ENCODE measurements at places on chromosomes 12 and 14. TPM values are rescaled to one million over a fixed set of nuclear protein-coding genes. Genes with fewer than 3 reads are reported as not detected.

Gene FMNL3
- total RNA-seq: 93.3 TPM

DNA sequence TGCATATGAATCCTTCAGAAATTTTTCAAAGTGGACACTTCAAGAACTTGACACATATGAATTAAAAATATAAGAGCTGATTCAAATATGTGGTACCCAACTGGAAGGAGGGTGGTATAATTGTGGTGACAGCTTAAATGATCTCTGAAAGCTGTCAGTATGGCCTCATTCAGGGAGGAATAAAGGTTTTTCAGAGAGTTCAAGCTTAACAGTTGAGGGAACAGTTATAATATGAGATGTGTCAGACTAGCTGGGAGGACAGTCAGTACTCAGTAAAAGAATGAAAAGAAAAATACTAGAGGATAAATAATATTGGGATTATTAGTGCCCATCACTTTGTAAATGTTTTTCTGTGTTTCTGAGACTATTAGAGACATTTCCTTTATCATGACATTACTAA lies 277.5 kb downstream of the RASSF9 start:
- DNase-seq: no peak

- no peak for DNase-seq
Observed at GRCh38 chr12:95224202-95225170, 6.9 kb downstream of the VEZT start.

DNA sequence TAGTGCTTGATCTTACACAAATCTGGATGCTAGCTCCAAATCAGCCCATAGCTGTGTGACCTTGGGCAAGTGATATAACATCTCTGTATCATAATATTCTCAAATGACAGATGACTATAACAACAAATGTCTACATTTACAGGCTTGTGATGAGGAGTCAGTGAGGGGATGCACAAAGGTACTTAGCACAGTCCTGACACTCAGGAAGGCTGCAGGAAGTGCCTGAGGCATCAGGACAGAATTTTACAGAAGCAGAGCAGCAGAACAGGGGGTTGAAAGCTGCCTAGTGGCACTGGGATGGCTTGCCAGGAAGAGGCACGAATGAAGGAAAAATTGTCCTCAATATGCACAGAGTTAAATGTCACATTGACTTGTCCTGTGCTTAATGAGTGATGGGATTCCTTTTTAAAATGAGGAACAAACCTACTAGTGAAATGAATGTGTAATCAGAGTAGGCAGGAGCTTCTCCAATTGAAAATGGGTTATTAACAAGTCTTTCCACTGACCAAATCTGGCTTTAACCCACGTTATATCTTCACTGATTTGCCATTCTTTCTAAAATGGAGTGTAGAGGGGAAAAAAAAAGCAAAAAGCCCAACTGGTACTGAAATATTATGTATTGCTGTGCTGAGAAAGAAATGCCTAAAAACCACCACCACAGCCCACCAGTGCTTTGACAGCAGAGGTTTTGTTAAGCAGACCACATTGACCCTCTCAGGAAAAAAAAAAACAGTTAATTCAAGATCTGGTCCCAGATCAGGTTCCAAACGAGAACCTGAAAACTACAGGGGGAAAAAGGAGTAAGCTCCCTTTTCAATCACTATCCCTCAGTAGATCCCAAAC lies 11.6 kb downstream of the BTG1 start:
- no peak for DNase-seq

DNA sequence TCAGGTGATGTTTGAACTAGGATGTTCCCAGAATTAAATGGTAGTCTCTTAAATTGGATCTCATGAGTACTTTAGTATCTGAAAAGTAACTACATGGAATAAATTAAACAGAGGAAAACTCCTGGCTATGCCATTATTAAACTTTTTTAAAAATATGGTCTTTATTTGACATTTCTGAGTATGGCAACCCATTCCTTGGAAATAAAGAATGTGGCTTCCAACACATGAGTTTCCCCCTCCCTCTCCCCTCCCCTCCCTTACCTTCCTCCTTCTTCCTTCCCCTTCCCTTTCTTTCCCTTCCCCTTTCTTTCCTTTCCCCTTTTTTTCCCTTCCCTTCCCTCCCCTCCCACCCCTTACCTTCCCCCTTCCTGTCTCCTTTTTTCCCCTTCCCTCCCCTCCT lies 940.2 kb downstream of the DIO2 start:
- DNase-seq: no peak

- DNase-seq: no peak
Observed at GRCh38 chr12:559208-559905, 99.6 kb downstream of the B4GALNT3 start.

DNA sequence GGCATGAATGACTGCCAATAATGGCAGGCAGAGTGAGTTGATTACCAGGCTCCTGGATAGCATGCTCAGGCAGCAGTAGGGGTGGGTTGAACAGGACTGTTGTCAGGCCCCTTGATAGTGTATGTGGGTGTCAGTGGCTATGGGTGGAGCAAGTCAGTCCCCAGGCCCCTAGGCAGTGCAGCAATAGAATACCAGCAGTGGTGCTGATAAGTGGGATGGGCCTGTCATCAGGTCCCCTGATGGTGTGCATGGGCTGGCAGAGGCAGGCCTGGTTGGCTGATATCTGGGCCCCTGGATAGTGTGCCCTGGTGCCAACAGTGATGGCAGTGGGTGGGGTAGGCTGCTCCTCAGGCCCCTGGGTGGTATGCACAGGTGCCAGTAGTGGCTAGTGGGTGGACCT lies 32.4 kb downstream of the SMCO2 start:
- no peak for DNase-seq

GRCh38 chr12:126107659-126108058 lies 1042.4 kb downstream of the AACS start:
- DNase-seq: no peak

- DNase-seq: no peak
Observed at GRCh38 chr12:26783131-26783526, 49.9 kb downstream of the ITPR2 start.

Gene LPAR5
- total RNA-seq: not detected

DNA sequence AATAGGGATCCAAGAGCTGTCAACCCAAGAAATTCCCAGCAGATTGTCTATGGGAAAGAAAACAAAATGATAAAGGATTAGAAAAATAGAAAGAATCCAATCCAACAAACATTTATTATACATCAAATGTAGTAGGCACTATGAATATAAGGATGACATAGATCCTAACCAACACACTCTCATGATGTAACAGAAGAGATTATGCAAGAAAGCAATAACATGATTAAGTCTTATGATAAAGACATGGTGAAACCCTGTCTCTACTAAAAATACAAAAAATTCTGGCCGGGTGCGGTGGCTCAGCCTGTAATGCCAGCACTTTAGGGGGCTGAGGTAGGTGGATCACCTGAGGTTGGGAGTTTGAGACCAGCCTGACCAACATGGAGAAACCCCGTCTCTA lies 2.7 kb downstream of the MED6 start:
- DNase-seq: no peak

Gene GALNT16
- 0.49 TPM for total RNA-seq

GRCh38 chr14:52190337-52190931 lies 77.1 kb upstream of the PTGDR start:
- DNase-seq: no peak

GRCh38 chr12:114444422-114445279 lies 38.7 kb upstream of the TBX5 start:
- DNase-seq: no peak

Gene CLEC6A
- total RNA-seq: not detected

Gene TAS2R20
- 2.2 TPM for total RNA-seq

GRCh38 chr12:71141378-71141926 lies 16.3 kb downstream of the TSPAN8 start:
- no peak for DNase-seq

DNA sequence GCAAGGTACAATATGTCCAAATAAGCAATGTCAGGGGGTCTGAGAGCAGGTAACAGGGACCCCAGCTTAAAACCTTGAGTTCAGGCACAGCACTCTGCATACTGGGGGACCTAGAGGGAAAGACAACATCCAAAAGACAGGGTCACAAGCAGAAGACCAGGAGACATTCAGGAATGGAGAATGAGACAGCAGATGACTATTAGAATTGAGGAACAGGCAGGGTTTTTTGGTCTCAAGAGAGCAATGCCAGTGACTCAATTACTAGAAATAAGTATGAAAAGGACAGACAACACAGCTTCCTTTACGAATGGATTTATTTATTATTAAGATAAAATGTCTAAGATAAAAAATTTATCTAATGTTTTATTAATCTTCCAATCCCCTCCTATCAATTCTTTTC lies 223.0 kb downstream of the PTPRO start:
- DNase-seq: no peak

DNA sequence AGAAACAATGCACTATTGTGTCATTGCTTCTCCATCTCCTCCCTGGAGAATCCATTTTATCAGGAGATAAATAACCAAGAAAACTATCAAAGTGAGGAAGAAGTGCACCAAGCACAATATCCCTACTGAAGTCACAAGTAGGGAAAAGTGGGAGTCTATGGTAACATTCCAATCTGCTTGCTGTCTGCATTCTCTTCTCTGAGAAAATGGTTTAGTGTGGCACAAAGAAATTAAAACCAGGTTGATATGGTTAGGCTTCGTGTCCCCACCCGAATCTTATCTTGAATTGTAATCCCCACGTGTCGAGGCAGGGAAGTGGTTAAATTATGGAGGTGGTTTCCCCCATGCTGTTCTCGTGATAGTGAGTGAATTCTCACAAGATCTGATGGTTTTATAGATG lies 209.7 kb downstream of the PRKD1 start:
- no peak for DNase-seq

GRCh38 chr12:95614390-95614982 lies 63.2 kb upstream of the USP44 start:
- no peak for DNase-seq

Data from endothelial cell of umbilical vein (primary cell).